ENCODE measurements at places on chromosomes 3 and 15.

DNA sequence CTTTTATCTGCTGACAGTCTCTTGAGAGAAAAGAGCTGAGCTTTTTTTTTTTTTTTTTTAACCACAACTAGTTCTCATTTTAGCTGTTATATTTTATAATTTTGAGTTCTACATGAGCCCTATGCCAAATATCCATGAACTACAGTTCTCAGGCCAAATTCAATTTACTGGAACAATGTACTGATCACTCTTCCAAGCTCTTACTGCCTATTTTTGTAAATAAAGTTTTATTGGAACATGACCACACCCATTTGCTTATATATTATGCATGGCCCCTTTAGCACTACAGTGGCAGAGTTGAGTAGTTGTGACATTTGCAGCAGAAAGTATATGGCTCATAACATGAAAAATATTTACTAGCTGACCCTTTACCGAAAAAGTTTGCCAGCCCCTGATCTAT is 129.2 kb upstream of the SKOR1 start:
- no peak for DNase-seq

- no peak for DNase-seq
Observed at GRCh38 chr3:141372656-141373055, 4.4 kb downstream of the ZBTB38 start.

DNA sequence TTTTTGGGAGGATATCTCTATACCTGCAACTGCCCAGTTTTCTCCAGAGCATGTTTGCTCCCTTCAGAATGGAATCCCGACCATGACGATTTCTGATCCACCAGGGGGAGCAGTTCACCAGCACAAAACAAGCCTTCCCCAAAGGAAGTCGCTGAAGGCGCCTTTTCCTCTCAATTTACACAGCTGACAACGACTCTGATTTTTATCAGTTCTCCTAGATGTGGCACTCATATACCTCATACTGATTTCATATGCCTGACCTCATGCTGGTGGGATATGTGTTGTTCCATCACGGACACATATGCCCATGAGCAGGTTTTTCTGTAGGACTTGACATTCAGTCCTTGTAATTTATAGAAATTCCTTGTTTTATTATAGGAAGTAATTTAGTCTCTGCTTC is 1028.2 kb downstream of the MCTP2 start:
- DNase-seq: peak; percentile 9

- no peak for DNase-seq
Observed at GRCh38 chr15:42036966-42037365, 16.1 kb upstream of the PLA2G4E start.

- peak; percentile 87 for DNase-seq
Observed at GRCh38 chr3:48635222-48636021, at the start of gene SLC26A6. TSS of gene SLC26A6 (minus strand) at chr3:48635461. CDS start at chr3:48635393, 68 bp downstream.

GRCh38 chr15:88301311-88301710 is 44.8 kb upstream of the NTRK3 start:
- no peak for DNase-seq

GRCh38 chr3:133419151-133419909 is 19.5 kb downstream of the BFSP2 start:
- DNase-seq: no peak

GRCh38 chr3:175885231-175885766 is 1026.2 kb downstream of the NAALADL2 start:
- no peak for DNase-seq

DNA sequence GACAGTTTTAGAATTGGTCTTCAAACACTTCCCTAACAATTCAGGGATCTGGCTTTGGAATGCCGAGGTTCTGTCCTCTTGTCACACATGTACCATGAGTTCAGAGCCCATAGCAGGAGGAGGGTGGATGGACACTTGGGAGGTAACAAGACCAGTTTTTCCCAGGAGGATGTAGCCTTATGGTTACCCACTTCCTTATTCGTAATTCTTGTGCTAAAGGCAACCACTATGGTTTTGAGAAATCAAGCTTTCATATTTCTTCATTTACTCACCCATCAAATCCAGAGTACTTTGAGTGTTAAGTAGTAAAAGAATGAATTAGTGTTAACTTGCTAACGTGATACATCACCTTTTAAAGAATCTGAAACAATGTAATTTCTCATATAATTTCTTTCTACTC is 479.6 kb upstream of the ALCAM start:
- DNase-seq: no peak

DNA sequence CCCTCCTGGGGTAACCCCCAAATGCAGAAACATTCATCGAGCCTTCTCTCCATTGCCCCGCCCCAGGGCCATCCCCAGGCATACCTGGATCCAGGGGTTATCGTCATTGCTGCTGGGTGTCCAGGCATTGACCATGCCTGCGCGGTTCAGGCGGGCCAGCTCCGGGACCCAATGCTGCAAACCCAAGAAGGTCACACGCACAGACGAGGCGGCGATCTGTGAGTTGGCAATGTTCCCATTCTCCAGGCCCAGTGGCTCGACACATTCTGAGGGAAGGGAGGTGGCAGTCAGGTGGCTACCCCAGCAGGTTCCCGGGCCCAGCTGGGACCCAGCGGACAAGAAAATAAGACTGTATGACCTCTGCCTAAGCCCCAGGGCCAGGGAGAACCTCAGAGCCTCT is 6.1 kb downstream of the MFGE8 start:
- no peak for DNase-seq

DNA sequence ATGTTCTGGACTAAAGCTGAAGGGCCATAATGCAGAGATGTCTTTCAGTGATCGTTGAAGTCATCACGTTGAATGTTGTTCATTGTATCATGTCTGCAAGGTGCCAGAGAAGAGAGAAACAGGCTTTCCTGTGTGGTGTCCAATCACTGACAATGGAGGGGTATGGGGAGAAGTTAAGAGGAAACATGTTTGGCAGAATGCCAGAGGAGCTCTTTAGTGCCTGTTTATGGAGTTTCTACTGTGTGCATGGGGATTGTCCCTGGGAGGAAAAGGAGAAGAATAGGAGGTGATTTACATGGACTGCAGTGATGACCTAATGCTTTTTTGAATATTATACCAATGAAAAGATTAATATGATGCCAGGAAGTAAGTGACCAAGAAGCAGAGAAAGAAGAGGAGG is 11.7 kb downstream of the SCAANT1 start:
- no peak for DNase-seq

GRCh38 chr15:75791337-75791713 is 51.9 kb upstream of the UBE2Q2 start:
- no peak for DNase-seq

DNA sequence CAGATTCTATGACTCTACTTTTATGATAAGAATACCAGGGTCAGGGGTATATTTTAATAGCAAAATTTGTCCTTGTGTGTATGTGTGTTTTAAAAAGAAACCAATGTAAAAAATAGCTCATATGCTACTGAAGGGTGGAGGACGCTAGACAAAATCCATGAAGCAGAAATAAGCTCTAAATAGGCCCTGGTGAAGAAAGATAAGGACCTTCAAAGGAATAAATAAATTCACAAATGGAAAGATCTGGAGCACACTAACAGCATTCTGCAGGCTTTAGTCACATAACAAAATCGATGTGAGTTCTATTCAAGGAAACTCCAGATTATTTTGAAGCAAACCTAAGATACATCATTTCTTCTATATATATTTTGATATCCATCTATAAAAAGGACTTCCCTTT is 27.2 kb upstream of the ATP11B start:
- DNase-seq: no peak

DNA sequence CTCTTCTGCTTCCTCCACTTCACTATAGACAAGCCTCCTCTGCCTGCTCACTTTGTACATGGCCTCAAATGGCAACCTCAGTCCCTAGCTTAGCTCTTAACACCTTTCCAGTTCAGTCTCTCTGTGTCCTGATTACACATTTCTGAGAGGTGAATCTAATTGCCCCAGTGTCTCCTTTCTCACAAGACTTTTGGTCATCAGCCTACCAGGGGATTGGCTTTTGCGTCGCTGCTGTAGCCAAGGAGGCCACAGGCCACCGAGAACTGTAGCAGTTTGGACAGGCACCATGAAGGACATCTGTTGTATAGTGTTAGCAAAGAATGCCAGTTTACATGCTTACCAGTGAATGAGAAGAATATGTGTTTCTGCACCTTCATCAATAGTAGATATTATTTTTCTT is 8.5 kb downstream of the IREB2 start:
- DNase-seq: no peak

DNA sequence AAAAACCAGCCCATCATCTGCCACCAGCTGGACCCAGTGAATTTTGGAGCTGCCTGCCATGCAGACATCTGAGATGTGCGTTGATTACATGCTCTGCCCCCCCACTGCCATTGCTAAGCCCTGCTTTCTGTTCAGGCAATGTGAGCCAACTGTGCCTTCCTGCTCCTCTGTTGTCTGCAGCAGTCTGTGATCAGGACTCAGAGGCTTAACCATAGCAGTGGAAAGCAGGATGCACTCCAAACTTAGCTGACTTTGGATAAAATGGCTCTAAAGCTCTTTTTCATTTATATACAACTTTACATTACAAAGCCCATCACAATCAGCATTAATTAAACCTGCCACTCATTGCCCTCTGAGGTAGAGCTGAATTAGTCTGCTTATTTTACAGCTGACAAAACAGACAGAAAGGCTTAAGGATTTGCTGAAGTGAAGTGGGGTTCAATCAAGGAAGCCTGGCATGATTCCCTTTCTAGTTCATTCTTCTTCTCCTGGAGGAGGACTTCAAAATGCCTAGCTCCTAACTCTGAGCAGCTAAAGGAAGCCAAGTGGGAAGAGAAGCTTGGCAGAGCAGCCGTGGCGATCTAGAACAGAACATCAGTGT is 15.7 kb upstream of the RPS27L start:
- no peak for DNase-seq

DNA sequence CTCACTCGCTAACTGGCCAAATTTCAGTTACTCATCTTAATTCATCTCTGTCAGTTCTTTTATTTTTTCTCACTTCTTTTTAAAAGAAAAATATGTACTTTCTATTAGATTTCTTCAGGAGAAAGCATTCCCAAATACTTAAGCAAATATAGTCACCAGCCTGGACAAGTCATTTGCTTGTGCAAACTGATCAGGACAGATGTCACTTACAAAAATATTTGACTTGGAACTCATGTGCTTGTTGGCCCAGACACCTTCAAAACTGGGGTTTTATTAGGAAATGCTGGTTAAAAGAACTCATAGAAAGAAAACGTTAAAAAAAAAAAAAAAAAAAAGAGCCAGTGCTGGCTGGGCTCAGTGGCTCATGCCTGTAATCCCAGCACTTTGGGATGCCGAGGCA is 31.3 kb upstream of the FOXP1 start:
- no peak for DNase-seq

GRCh38 chr3:145817870-145818483 is 343.0 kb downstream of the PLOD2 start:
- DNase-seq: no peak

DNA sequence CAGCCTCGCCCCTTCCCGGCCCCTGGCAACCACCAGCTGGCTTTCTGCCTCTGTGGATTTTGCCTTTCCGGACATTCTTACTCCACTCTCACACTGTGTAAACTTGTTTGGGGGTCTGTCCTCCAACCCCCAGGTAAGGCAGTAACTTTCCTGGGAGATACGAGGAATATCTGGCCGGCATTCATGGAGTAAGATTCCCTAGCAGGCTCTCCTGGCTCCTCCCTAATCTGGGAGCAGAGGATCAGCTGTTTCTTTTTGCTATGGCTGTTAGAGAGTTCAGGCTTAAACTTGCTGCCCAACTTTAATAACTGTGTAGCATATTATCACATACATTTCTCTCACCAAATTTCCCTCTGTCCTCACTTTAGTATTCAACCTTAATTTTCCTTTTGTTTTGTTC is 64.3 kb downstream of the IGF2BP2 start:
- no peak for DNase-seq

DNA sequence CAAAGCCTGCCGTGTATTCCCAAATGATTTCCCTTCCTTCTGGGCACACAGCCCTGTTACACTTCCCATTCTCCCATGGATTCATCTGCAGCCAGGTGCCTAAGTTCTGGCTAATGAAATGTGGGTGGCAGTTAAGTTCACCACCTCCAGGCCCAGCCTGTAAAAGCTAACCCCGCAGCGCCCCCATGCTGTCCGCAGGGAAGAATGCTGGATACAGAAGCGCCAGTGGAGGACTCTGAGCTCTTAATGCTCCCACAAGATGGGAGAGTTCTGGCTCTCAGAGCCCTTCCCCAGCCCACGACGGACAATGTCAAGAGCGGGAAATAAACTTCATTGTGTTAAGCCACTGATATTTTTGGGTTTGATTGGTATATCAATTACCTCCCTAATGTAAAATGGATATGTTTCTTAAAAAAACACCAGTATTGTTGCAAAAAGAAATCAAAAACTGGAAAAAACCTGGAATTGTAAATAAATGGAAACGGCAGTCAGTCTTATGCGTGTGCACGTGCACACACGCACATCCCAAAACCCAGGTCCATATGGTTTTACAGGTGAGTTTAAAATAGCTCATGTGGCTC is 37.7 kb upstream of the FGD5 start:
- DNase-seq: no peak

GRCh38 chr3:150996731-150997130 is 24.2 kb upstream of the CLRN1 start:
- DNase-seq: no peak

- DNase-seq: no peak
Observed at GRCh38 chr3:13532085-13532484, 16.8 kb upstream of the FBLN2 start.

DNA sequence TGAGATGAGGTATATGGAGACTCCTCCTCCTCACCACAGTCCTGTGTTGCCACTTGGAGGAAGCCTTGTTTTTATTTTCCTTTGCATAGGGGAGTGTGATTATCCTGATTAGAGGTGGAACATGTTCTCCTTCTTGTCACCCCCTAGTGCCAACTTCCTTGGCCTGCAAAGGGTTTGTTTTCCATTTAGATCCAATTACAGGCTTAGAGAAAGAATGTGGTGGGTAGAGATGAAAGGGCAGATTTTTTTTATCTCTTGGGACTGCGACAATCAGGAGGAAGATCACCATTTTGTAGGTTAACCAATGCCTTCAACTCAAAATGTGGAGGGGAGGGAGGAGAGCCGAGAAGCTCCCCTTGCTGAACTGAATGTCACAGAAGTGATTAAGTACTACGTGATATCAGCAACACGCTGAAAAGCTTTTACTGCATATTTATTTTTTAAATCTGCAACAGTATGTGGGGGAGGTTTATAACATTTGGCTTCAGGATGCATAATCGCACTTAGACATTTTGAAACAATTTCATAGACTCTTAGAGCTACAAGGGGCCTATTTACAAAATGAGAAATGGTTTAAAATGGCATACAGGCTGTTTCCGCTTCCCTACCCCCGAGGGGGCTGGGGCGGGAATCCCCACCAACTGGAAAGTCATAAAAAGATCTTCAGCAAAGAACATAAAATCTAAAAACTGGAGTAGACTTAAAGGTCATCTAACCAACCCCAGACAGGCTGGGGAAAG is 2.4 kb downstream of the LMCD1 start:
- no peak for DNase-seq

- no peak for DNase-seq
Observed at GRCh38 chr3:61673651-61674050, 112.3 kb downstream of the PTPRG start.

DNA sequence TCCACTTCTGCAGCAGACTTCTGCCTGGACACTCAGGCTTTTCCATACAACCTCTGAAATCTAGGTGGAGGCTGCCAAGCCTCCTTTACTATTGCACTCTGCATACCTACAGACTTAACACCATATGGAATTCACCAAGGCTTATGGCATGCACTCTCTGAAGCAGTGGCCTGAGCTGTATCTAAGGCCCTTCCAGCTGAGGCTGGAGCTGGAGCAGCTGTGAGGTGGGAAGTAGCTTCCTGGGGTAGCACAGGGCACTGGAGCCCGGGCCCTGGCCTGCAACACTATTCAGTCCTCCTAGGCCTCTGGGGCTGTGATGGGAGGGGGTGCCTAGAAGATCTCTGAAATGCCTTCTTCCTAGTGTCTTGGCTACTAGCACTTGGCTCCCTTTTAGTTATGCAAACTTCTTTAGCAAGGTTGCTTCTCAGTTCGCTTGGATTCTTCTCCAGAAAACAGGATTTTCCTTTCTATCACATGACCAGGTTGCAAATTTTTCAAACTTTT is 186.6 kb upstream of the RORA start:
- no peak for DNase-seq
